ENCODE measurements at places on chromosomes 7 and 10.

GRCh38 chr7:45021604-45022296 lies 21.7 kb downstream of the CCM2 start:
- DNase-seq, result no peak

GRCh38 chr7:74599244-74599643 lies 58.3 kb upstream of the GTF2I start:
- no peak for DNase-seq

- DNase-seq, result no peak
Measured at GRCh38 chr10:86261941-86262687, 104.5 kb downstream of the GRID1 start.

DNA sequence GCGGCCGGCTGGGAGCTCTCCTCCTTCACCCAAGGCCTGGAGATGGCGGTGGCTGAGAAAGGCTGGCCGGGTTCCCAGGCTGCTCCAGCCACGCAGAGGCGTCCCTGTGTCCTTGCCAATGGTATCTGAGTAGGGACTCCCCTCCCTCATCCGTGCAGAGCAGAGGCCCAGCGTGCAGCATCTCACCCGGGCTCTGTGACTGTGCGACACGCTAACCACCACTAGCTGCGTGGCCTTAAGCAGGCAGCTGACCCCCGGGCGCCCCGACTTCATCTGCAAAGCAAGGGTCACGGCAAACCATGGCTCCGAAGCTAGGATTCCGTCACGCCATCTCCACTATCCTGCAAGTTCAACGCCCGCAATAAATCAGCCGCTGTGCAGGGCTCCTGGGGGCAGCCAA lies 47.2 kb upstream of the TNRC18 start:
- no peak for DNase-seq

All from stimulated activated CD8-positive, alpha-beta memory T cell treated with anti-CD3 and anti-CD28 coated beads, Interleukin-2, amount 100 ng/mL, for 1 hour (primary cell).